ENCODE measurements at places on chromosomes 1 and 21. TPM values are rescaled to one million over a fixed set of nuclear protein-coding genes. Genes with fewer than 3 reads are reported as not detected.

DNA sequence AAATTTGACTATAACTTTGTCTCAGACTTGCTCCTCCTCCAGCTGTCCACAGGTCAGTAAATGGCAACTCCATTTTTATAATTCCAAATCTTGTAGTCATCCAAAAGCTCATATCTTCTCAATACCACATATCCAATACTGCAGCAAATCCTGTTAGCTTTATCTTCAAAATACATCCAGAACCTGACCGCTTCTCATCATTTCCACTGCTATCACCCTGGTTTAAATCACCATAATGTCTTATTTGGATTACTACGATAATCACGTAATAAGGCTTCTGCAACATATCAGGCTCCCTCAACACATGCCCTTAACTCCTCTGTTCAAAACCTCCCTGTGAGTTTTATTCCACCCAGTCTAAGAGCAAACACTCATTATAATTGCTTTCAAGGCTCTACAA is 34.5 kb downstream of the ERO1B start:
- no peak for DNase-seq

The ANGPTL3 gene
- 229 TPM for total RNA-seq

- no peak for DNase-seq
Observed at GRCh38 chr1:11691928-11692711, 610 bp downstream of the DRAXIN start.

DNA sequence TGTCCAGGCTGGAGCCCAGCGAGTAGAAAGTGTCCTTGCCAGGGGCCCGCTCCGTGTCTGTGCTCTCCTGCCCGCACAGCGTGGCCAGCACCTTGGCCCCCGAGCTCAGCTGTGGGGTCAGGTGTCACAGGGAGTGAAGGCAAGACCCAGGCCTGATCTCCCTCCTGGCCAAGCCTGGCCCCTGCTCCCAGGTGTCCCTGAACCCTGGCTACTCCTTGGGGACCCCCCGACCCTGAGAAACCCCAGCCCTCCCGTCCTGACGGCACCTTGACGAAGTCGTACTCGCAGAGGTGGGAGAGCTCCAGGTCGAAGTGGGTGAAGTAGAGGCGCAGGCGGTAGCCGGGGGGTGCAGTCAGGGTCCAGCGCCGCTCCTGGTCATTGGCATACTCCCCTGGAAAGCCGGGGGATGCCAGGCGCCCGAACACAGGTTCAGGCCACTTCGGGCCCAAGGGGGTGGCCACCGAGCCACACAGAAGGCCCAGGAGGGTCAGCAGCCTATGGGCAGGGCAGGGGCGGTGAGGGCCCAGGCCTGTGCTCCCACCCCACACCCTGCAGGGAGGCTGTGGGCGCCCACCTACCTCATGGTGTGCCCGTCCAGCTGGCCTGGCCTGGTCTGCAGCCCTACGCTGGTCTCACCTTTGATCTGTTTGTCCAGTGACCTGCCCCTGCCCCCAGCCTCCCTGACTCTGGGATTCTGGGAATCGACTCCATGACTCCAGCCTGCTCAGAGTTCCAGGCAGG is at the start of gene MASP2:
TSS of gene MASP2 (minus strand) at position 615 of the 741 bp plus-strand sequence. CDS start at position 583, 32 bp downstream.
- DNase-seq, result peak; percentile 81

GRCh38 chr1:215730600-215730999 is 163.5 kb downstream of the KCTD3 start:
- DNase-seq, result no peak

The RCC2 gene
- 9.4 TPM for total RNA-seq

DNA sequence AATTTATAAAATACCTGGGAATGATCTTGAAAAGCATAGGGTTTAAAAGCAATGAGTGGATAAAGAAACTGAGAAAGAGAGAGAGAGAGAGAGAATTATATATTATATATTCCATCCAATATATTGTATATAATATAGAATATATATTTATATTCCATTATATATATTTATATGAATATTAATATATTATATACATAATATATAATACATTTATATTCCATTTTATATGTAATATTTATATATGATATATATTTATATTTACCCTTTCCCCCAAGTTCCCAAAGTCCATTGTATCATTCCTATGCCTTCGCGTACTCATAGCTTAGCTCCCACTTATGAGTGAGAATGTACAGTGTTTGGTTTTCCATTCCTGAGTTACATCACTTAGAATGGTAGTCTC is 69.9 kb upstream of the SLC35F3 start:
- DNase-seq, result no peak

GRCh38 chr1:3011127-3011526 is 10.1 kb upstream of the ACTRT2 start:
- DNase-seq, result peak; percentile 35

DNA sequence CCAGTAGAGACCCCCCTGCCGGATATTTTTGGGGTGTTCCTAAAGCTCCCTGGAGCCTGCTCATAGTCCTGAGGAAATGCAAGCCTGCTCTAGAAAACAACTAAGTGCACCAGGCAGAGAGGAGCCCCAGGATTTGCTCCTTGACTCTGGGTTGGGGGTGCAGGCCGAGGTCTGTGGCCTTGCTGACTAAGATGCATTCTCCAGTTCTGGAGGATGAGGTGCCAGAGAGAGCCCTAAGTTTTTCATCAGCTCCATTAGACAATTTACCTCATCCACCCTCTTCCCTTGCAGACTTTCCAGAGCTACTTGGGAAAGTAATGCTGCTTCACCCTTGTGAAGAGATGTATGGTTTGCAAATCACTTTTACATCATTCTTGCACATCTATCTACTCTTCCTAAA is 9.1 kb downstream of the TUFT1 start:
- no peak for DNase-seq

GRCh38 chr1:60102267-60103061 is 28.9 kb upstream of the C1orf87 start:
- DNase-seq, result no peak

- peak; percentile 48 for DNase-seq
Observed at GRCh38 chr1:52706941-52707926, 9.1 kb upstream of the COA7 start.

GRCh38 chr1:25621876-25622275 is 5.3 kb downstream of the MAN1C1 start:
- no peak for DNase-seq

- DNase-seq, result no peak
Observed at GRCh38 chr1:102550729-102551384, 554.1 kb upstream of the OLFM3 start.

DNA sequence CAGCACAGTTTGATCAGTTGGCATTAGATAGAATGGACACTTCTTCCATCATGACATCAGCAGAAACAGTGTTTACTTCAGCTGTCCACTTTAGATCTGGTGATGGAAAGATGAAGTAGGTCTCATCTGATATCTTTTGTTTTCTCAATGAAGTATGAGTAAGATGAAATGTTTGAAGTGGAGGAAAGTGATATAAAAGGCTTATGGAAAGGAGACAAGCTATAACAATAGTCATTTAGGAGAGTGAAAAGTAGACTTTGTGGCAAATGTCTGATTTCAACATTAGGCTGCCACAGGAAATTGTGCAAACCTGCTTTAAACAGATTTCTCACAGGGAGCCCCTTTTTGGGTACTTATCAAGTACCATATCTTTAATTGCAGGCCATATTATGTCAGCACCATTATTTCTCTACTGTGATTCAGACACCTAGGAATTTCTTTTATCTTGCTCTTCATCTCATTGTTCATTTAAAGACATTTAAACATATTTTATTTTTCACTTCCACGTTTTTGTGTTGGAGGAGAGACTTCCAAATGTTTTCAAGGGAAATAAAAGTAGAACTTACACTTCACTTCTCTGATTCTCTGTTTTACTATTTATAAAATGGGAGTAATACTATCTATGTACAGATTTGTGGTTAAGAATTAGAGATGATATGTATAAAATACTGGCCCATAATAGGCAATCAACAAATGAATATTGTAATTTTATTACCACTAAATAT is 18.1 kb downstream of the PDC start:
- DNase-seq, result no peak

DNA sequence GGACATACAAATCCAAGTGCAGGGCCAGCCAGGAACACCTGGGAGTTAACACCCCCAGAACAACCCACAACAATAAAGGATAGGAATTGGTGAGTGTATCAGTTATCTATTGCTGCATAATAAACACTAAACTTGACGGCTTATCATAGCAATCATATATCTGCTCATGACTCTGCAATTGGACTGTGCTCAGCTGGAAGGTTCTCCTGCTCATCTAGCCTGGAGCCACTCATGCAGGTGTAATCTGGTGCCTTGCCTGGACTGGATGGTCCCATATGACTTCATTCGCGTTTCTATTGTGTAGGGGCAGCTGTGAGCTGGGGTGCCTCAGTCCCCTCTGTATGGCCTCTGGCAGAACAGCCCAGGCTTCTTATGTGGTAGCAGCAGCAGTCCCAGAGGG is 76.3 kb upstream of the KLHDC7A start:
- no peak for DNase-seq

- no peak for DNase-seq
Observed at GRCh38 chr21:21002153-21002552, 3.9 kb downstream of the NCAM2 start.

The EPHB2 gene
- total RNA-seq, result 1.8 TPM

GRCh38 chr1:246790364-246790763 is 66.2 kb downstream of the SCCPDH start:
- DNase-seq, result peak; percentile 26

The ZNF697 gene
- 3.3 TPM for total RNA-seq

GRCh38 chr1:178237121-178237520 is 143.2 kb downstream of the RASAL2 start:
- DNase-seq, result no peak

GRCh38 chr21:29187944-29188343 is 57.5 kb downstream of the MAP3K7CL start:
- DNase-seq, result peak; percentile 83

The PLCH2 gene
- total RNA-seq, result 2.9 TPM

The RNF19B gene
- total RNA-seq, result 6.4 TPM

The LRRC38 gene
- total RNA-seq, result not detected

DNA sequence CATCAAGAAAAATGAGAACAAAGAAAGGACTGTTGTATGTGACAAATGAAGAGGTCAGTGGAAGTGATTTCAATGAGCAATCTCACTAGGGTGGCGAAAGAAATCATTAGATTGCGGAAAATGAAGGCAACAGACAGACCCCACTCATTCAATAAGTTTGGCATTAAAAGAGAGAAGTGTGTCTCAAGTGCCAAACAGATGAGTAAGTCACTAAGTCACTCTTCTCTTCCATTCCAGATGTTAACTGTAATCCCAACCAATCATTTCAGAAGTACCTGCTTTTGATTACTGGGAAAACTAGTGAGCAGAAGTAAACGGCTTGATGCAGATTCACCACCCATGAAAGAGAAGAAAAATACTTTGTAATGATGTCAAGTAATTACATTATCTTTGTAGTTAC is 144.3 kb upstream of the PRMT6 start:
- no peak for DNase-seq

The INAVA gene
- total RNA-seq, result 0.44 TPM

Measured in right lobe of liver (tissue), 6 donors.